ENCODE measurements at places on chromosomes 2 and 18.

- no peaks in the 10 kb centered on the region for H3K4me1 ChIP-seq
- no peak overlapping the region for H3K27ac ChIP-seq
- no peak for DNase-seq
- no peaks in the 10 kb centered on the region for H3K27me3 ChIP-seq
These were observed 29.4 kb upstream of the BMP10 start for GRCh38 chr2:68900496-68901198.

DNA sequence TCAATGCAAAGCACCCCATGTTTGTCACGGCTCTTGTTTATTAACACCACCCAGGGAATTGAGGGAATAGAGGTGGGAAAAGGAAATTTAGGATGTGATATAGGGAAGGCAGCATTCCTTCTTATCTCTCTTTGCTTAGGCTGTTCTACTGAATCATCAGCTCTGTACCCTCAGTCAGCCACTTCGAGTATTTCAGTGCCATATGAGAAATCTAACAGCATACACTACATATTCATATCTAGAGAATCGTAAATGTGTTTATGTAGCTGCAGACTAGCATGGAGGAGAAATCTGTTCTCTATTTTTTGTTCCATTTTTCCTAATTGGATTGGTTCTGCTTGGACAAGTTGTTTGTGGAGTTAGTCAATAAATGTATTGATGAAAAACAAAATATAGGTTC is 187.8 kb downstream of the CTNNA2 start:
- no peak overlapping the region for H3K4me3 ChIP-seq
- no peaks in the 10 kb centered on the region for H3K4me1 ChIP-seq
- H3K27me3 ChIP-seq = no peaks in the 10 kb centered on the region
- no peak for DNase-seq
- no peaks in the 10 kb centered on the region for H3K36me3 ChIP-seq
- no peak overlapping the region for H3K27ac ChIP-seq

DNA sequence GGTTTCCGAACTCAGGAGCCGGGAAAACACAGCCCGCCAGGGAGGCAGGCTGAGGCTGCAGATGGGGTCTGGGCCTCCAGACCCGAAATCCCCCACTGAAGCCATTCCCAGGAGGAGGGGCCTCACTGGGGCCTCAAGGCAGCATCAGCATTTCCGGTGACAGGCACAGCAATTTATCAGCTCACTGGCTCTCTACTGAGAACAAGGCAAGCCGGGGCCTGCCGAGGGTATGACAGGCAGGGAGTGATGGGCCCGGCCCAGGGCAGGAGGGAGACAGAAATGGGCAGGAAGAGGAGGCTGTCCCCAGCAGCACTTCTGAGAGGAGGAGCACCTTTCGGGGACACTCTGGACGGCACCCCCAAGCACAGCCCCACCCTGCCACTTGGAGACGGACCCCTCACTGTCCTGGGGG is 12.5 kb downstream of the SDC1 start:
- peak; percentile 5 for DNase-seq
- no peaks in the 10 kb centered on the region for H3K27me3 ChIP-seq
- H3K4me1 ChIP-seq = no peaks in the 10 kb centered on the region
- no peak overlapping the region for H3K27ac ChIP-seq
- H3K36me3 ChIP-seq = no peaks in the 10 kb centered on the region

- H3K4me3 ChIP-seq = no peak overlapping the region
- peaks cover 25% of the 10 kb centered on the region for H3K36me3 ChIP-seq
- no peaks in the 10 kb centered on the region for H3K27me3 ChIP-seq
- H3K4me1 ChIP-seq = peaks cover 9% of the 10 kb centered on the region
- peak; percentile 78 for DNase-seq
These were observed 16.6 kb downstream of the NIF3L1 start for GRCh38 chr2:200905618-200906296.

All from activated CD8-positive, alpha-beta T cell treated with anti-CD3 and anti-CD28 coated beads for 36 hours (primary cell).